ENCODE measurements at places on chromosomes 16 and 17.

GRCh38 chr16:57245472-57246113 is 534 bp downstream of the ARL2BP start:
- peak; percentile 58 for DNase-seq

DNA sequence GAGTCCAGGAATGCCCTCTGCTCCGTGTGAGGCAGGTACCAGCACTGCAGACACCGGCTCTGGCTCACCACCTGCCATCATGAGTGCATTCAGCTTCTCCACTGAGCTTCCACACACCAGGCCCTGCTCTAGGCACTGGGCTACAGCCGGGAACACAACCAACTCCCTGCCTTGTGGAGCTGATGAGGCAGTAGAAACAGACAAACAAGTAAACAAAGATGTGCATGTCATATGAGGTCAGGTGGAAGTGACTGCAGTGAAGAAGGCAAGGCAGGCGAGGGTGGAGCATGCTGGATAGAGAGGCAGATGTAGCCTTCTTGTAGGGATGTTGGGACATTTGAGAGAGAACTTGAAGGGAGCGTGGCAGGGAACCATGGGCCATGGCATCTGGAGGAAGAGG is 5.0 kb downstream of the NLRC5 start:
- DNase-seq, result no peak

- DNase-seq, result peak; percentile 48
These were observed 22.4 kb downstream of the MIS12 start for GRCh38 chr17:5508810-5509209.

DNA sequence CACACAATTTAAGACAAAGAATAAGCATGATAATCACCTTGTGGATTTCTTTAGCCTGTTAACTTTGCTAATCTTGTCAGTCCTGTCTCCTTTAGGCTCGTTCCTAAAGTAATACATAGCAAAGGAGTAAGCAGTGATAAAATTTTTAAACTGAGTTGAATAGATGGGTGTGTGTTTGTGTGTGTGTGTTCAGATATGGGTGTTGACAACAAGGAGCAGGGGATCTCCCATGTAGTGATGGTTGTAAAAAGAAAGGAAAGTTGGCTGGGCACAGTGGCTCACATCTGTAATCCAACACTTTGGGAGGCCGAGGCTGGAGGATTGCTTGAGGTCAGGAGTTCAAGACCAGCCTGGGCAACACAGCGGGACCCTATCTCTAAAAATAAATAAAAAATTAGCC is 44.6 kb upstream of the KCNJ2 start:
- no peak for DNase-seq

- no peak for DNase-seq
These were observed 103.1 kb upstream of the DYNLRB2 start for GRCh38 chr16:80437707-80438106.

DNA sequence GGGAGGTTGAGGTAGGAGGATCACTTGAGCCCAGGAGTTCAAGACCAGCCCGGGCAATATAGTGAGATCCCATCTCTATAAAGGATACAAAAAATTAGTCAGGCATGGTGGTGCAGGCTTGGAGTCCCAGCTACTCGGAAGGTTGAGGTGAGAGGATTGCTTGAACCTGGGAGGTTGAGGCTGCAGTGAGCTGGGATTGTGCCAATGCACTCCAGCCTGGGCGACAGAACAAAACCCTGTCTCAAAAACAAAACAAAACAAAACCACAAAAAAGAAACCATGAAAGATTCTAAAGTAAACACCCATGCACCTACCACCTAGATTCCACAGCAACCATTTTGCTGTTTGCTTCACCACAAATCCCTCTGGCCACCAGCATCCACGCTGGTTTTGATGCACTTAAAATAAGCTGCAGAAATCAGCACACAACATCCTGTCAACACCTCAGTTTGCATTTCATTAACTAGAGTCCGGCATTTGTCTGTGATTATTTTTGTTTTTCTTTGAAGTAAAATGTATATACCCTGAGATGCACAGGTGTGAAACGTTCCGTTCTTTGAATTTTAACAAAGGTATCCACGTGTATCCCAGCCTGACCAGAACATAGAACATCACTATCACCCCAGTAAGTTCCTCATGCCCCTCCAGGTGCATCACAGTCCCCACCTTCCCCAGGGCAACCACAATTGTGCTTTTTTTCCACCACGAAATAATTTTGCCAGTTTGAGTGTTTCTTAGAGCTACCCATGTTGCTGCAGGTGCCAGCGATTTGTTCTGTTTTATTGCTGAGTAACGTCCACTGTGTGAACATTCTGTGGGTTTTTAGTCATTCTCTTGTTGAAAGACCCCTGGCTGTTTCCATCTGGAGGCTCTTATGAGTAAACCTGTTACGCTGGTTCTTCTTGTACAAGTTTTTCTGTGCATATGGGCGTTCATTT is 191.5 kb downstream of the SEC14L1 start:
- DNase-seq, result no peak

DNA sequence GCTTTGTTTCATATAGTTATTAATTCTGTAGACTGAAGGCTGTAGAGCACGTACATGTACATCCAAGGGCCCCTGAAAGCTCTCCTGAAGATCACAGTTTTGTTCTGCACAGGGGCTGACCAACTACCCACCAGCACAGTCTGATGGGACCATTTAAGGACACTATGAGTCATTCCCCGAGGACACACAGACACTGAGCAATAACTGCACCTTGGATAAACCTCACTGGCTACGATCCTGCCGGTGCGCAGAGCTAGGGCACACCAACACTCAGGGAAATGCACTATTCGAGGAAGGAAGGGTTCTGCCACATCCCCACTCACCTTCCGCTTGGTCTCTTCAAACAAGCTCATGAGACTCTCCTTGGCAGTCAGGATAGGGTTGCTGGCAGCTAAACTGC is 20.3 kb downstream of the SMG6 start:
- no peak for DNase-seq

All from adipocyte (in vitro differentiated cells).